Heart right ventricle (tissue), 16 donors: ENCODE measurements at places on chromosomes 3 and 15.

DNA sequence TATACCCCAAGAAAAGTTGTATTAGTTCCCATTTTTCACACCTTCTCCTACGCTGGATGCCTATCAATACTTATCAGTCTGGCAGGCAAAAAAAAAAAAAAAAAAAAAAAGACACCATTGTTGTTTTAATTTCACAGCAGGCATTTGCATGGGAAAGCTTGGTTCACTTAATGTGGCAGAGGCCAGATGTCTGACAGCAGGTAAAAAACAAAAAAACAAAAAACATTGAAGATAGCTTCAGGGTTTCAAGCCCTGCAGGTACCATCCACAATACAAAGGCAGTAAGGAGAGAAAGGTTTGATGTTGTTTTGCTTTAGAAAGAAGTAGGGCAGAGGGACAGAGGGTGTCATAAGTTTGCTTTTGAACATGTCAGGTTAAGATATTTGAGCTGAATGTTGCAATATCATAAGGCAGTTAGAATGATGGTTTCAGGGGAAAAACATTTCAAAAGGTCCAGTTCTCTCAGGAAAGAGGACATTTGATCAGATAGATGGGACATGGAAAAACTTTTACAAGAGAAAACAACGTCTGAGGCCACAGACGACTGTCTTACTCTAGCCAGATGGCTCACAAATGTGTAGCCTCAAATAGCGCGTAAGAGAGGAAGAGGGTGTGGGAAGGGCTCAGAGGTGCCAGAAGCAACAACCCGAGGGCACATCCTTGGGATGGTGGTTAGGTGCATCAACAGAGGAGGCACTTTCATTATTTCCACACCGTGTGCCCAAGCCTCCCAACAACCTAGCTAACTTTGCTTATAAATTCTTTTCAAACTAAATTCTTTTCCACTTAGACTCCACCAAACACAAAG, 25.7 kb downstream of the PCOLCE2 start:
- DNase-seq = no peak

GRCh38 chr3:52429779-52430415, 15.0 kb downstream of the SEMA3G start:
- DNase-seq = peak; percentile 59

DNA sequence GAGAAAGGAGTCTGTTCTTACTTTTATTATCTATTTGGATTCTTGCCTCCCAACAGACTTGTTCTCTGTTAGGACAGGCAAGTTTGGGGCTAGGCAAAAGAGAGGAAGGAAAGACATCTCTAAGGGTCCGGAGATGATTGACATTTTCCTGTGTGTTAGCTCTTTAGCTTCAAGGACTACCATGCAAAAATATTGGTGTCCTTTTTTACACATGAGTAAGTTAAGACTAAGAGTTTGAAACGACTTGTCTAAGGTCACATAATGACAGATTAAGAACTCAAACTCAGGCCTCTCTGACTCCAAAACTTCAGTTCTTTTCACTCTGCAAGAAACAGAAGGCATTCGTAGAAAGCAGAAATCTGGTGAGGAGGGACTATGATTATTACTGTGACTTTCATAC, 5.9 kb downstream of the LMCD1 start:
- no peak for DNase-seq

GRCh38 chr3:123305192-123305591, 103.4 kb downstream of the SEC22A start:
- DNase-seq = no peak

DNA sequence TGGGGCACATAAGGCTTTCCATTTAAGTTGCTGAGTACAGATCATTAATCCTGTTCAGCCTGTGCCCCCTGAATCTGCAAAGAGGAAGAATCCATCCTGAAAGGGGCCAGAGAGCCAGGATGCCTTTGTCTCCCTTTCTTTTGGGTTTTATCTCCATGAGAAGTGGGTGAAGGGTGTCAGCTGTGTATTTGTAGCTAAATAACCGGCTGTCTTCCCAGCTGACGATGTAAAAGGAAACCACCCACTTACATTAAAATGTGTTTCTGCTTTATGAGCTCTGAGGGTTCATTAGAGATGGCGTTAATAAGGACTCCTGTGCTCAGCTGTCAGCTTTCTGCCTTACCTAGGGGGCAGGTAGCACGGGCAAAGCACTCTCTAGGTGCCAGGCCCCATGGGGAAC, 83.4 kb downstream of the SLCO3A1 start:
- no peak for DNase-seq

GRCh38 chr3:47310391-47310790, 27.6 kb downstream of the KLHL18 start:
- DNase-seq = no peak

DNA sequence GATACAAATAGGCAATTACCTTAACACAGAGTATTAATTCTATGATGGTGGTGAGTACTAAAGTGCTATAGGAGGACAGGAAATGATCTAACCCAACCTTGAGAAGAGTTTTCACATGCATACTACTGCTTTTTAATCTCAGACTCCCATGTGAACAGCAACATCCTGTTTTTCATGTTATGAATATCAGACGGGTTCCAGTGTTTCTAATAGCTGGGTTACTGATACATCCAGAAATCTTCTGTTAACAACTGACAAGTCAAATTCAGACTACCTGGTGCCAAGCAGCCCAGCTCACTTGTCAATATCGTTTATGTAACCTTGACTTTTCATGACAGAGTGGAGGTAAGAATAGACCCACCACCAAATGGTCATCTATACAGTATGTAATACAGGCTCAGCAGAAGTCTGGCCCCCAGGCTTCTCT, 220.2 kb upstream of the COL8A1 start:
- DNase-seq = no peak

GRCh38 chr3:140433431-140433830, 244.4 kb upstream of the TRIM42 start:
- no peak for DNase-seq

GRCh38 chr15:50059203-50059772, 59.7 kb downstream of the ATP8B4 start:
- no peak for DNase-seq

DNA sequence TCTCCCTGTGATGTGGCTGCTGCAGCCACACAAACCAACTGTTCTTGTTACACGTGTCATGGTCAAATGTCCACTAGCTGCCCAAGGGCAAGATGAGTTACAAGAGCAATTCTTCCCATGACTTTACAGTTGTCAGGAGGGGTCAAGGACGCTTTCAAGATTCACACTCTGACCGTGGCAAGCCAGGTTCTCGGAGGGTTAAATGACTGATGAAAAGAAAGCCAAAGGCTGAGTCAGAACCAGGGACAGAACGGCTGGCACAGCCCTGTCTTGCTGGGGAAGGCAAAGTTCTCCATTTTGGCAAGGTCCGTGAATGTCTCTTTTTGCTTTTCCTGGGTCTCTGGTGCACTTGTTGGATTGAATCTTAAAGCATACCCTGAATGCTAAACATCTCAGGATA, 364.5 kb upstream of the ICE2 start:
- DNase-seq = no peak

DNA sequence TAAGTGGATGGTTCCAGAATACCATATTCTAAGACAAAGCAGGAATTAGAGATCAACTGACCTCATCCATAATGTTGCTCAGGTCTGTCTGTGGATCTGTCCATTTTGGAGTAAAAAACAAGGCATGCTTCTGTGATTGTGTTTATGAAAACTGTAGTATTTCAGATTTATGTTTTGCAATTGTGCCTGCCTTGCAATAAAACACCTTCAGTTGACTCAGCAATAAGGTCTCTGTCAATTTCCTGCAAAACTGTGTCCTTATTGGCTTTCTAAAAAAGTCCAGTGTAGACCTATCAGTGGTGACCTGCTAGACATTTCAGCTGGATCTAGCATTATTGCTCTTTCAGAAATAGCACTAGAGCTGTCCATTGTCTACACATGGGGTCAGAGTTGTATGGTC, 409.5 kb upstream of the AZI2 start:
- DNase-seq = no peak

GRCh38 chr3:49387721-49388120, 24.1 kb downstream of the RHOA start:
- DNase-seq = no peak

GRCh38 chr3:104750581-104750980, 616.1 kb upstream of the ALCAM start:
- no peak for DNase-seq

- DNase-seq = no peak
These were observed 74.9 kb downstream of the CEMIP start for GRCh38 chr15:80854104-80854503.

DNA sequence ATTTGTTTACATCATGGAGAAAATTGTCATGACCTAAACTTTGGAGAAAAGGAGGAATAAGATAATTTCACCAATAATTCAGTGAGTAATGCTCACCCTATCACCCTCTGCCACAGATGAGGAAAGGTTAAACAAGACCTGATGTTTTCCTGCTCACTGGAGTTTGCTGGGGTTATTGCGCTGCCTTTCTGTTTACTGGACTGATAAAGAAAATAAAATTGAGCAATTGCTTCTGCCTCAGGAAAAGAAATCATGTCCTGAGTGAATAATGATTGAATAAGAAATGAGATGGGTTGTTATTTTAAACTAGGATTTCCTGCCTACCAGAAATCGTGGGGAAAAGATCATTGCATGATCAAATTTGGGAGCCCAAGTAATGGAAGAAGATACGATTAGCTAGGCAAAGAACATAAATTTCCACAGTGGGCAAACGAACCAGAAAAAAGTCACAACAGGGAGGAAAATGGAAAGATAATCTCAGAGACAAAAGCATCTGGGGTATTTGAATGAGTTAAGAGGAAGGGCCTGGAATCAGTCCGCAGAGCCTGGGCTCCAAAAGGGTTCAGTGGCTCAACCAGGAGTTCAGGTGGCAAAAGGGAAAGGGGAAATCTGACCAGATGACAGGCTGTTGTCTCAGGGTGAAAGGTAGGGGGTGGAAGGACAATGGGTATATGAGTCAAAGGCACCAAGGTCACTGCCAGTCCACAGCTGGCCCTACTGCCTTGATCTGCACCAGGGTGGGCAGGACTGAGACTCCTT, 146.8 kb downstream of the FAM43A start:
- no peak for DNase-seq

DNA sequence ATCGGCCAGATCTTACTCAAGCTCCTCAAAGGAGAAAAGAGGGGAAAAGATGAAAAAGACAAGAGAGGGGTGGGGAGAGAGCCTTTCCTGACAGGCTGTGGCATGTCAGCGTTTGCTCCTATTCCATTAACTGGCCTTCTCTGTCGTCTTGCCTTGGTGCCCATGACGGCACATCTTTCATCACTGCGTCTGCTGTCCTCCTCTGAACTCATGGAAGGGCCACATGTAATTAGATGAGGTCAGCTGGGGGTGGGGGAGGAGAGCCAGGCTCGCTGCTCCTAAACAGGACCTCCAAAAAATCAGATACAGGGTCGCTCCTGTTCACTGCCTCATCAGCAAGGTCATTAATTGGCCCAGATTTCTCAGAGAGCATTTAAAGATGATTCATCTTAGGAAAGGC, 49.7 kb downstream of the LRTM1 start:
- DNase-seq = no peak

DNA sequence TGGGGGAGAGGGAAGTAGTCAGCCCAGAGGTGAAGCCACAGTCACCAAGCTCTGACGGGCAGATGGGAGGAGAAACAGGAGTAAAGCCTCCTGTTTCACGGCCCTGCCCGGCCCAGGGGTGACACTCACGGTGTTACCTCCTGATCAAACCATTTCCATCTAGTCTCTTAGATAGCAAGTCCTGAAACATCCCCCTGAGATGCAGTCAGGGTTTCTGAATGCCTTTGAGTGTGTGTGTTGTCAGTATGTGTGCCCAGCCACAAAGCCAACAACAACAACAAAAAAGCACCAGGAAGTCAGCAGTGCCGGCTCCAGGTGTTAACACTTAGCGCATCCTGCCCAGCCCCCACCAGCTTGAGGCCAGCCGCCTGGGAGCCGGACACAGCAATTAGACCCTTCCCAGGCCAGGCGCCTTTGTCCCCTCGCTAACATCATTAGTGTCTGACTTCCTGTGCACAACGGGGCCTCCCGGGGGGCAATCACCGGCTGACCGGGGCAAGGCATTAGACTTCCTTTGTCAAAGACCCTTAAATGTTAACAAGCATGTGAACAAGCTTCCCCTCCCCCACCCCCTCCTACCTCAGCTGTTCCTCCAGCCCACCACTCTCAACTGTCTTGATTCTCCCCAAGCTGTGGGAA, 34.5 kb downstream of the IL17RD start:
- peak; percentile 43 for DNase-seq

GRCh38 chr3:71744738-71745137, 8.9 kb upstream of the GPR27 start:
- no peak for DNase-seq

DNA sequence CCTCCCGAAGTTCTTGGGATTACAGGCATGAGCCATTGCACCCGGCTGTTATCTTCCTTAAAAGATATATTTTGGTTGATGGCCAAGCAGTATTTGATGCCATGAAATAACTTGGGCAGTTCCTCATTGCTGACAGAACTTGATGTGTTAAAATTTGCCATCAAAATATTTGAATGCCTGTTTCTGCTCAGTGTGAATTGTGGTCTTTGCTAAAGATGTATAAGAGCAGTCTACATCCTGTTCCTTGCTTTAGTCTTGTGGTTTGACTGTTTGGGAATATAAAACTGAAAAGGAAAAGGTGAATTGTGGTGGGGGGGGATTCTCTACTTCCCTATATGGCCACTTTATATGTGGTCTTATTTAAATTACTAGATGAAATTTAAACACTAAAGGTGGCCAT, 14.0 kb downstream of the TRIM71 start:
- no peak for DNase-seq

- DNase-seq = no peak
These were observed 21.6 kb downstream of the B4GALT4 start for GRCh38 chr3:119219069-119219468.

DNA sequence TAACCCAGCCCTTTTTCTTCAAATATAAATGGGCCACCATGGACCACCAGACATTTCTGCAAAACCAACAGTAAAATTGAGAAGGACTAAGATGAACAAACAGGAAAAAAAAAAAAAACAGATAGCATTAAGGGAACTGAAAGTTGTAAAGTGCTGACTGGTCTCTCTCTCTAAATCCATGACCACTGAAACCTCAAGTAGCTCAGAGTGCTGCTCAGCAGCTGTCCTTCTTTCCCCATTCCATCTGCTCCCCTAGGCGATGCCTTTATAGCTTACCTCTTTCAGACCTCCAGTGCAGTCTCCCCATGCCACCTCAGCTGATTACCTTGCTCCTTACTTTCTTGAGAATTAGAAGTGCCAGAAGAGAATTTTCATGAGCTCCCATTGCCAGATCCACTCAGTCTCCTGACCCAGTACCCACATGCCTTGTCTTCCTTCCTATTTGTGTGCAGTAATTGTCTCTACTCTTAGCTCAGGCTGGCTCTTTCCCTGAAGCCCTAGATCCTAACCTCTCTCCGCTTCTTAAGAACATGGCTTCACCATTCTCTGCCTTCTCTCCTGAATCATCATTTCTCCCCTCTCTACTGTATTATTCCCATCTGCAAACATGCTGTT, 23.9 kb upstream of the XIRP1 start:
- no peak for DNase-seq

DNA sequence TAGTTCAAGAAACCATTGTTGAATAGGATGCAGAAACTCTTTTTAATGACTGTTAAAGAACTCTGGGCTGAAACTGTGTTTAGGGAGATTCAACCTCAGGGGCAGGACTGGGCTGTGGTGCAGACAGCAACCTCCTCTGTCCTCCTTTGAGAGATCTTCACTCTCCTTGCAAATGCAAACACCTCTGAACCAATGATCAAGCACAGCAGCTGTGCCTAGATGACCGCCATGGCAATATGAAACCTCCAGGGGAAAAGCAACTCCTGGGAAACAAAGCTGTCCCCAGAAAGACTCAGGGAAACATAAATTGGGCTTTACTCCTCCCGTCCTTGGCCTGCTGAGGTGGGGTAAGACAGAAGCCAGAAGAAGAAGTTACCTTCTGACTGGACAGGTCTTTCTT, 52.6 kb downstream of the TBC1D2B start:
- no peak for DNase-seq
